NCI-H1092 (cell line): ENCODE measurements at places on chromosomes 5 and 9.
A peak's percentile ranks its signal among the peaks of the same experiment; 100 is the strongest.

DNA sequence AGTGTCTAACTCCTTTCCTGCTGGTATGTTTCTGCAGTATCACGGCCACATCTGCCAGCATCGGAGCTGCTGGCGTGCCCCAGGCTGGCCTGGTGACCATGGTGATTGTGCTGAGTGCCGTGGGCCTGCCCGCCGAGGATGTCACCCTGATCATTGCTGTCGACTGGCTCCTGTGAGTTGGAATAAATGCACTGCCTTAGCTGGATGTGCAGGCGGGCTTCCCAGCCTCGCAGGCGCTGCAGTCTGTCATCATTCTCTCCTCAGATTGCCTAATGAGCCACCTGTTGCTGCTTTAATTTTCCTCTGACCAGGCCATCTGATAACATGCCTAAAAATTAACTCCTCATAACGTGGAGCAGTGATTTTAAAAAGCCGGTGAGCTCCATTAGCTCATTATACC lies 79.1 kb upstream of the PLPP6 start:
- no peak for DNase-seq

DNA sequence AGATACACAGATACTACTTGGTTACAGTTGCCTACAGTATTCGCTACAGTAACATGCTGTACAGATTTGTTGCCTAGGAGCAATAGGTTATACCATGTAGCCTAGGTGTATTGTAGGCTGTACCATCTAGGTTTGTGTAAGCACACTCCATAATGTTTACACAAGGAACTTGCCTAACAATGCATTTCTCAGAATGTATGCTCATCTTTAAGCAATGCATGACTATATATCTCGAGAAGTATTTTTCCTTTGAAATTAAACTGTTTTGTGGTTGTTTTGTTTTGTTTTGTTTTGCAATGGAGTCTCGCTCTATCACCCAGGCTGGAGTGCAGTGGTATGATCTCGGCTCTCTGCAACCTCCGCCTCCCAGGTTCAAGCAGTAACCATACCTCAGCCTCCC lies 25.3 kb downstream of the LRRC70 start:
- DNase-seq: no peak

- DNase-seq: no peak
Measured at GRCh38 chr5:173395257-173395932, 67.2 kb upstream of the STC2 start.

DNA sequence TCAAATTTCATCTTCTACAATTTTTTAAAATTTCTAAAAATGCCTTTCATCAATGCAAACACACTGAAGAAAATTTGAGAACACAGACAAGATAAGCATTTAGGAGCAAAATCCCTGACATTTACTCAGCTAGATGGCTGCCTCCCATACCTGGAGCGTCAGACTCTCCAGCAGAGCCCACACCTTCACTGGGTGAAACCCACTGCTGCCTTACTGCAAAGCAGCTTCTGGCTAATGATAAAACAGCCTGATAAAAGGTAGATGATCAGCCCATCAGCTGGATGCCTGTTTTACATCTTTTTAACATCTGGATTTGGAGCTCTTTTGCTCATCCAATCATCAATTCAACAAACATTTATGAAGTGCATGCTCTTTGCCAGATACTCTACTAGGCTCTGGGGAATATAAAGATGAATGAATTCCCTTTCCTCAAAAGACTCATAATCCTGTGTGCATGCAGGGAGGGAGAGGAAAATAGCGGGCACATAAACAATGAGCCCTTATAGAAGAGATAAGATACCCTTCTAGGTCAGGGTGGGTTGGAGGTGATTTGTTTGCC lies 271.2 kb downstream of the SAXO1 start:
- DNase-seq: no peak

- no peak for DNase-seq
Measured at GRCh38 chr9:110027671-110028081, 180.3 kb downstream of the C9orf152 start.

- DNase-seq: no peak
Measured at GRCh38 chr5:122424132-122424531, 112.1 kb downstream of the SNCAIP start.

DNA sequence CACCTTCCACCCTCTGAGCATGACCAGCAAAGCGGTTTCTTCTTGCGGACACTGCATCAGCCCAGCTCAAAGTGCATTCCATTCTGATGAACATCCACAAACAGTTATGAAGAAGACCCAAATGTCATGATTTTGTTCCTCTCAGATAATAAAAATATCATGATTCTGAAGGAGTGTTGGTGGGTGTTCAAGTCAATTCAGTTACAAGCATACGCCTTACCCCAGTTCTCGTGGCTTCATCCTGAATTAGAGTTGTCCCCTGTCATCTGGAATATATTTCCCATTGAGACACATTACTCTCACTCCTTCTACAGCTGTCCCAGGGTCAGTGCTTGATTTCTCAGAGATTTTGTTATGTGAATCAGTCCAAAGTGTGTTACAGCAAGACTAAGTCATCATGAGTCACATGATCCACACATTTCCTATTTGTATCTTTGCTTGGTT lies 325.4 kb downstream of the RFX3 start:
- DNase-seq: no peak

- DNase-seq: no peak
Measured at GRCh38 chr5:6344593-6344989, 33.8 kb downstream of the MED10 start.

- no peak for DNase-seq
Measured at GRCh38 chr5:131525805-131526204, 109.2 kb downstream of the RAPGEF6 start.

GRCh38 chr5:45454114-45454513 lies 242.1 kb downstream of the HCN1 start:
- DNase-seq: peak; percentile 3

- DNase-seq: no peak
Measured at GRCh38 chr5:98993512-98993911, 64.7 kb upstream of the CHD1 start.

GRCh38 chr5:61732369-61732768 lies 400.3 kb downstream of the ZSWIM6 start:
- no peak for DNase-seq

GRCh38 chr5:90888511-90889324 lies 330.1 kb downstream of the ADGRV1 start:
- no peak for DNase-seq

- DNase-seq: no peak
Measured at GRCh38 chr5:137462816-137463520, 36.2 kb downstream of the SPOCK1 start.

GRCh38 chr9:105154723-105155191 lies 89.7 kb upstream of the SLC44A1 start:
- no peak for DNase-seq

GRCh38 chr5:93048858-93049257 lies 532.2 kb downstream of the NR2F1-AS1 start:
- no peak for DNase-seq

DNA sequence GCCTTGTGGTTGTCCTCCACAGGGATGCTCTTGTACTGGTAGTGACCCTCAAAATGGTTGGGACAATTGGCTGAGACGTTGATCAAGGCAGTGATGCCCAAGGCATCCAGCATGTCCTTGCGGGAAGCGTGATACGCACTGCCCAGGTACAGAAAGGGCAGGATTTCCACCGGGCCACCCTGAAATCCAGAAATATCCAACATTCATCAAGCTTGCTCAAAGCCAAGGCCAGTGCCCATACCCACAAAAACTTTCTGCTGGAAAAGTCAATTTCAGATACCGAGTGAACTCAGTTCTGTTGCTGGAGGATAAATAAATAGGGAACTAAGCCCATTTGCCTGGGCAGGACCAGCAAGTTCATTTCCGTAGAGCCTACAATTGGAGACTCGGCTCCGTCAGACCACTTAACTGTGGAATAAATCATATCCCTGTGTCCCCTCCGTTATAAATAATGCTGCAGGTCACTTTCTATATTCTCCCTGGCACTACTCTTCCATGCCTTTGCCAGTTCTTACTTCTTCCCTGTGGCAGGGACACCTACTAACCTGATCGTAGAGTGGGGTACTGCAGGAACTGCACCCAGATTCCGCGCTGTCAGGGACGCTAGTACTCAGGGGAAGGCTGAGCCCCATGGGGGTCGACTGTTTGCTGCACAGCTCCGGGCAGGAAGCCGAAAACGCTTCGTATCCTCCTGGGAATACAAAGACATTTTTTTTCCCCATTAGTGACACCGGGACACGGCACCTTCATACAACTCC lies 1.2 kb downstream of the DUSP1 start:
- no peak for DNase-seq

DNA sequence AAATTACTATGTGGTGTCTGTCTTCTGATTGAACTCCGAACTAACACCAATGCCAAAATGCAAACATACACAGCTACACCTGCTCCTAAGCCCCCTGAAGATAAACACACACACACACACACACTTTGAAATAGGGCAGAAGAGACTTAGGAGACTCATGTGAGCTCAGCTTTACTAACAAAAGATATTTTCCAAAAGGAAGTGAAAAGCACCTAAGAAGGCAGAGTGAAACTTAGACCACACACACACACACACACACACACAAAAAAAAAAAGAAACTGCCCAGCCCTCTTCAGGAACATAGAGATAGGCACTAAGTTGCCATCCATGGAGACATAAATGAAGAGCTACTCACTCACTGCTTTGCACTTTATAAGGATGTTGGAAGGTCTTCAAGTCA lies 45.2 kb upstream of the APC start:
- no peak for DNase-seq

DNA sequence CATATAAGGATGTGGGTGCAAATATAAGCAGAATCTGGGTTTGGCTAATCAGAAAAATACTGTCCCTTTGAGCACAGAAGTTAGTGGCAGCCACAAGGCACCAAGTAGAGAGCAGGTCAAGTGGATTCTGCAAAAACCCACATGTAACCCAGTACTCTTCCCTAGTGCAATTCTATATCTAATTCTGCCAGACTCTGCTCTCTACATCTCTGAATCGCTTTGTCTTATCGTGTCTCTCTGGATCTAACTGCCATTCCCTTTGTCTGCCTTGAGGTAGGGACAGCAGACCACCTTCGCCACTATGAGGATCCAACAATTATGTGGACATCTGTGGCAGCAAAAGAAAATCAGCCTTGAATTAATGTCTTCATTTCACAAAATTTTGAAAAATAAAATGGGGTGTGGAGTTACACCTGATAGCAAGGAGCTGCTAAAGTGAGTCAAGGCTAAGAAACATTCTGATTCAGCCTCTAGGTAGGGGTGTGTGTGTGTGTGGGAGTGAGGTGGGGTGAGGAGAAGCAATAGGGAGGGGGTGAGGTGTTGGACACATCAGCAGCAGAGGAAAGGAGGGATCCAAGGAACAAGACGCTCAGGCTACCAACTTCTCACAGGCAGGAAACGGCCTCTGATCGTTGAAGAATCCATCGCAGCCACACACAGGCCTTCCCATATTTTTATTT lies 33.7 kb upstream of the ZNF366 start:
- DNase-seq: no peak

DNA sequence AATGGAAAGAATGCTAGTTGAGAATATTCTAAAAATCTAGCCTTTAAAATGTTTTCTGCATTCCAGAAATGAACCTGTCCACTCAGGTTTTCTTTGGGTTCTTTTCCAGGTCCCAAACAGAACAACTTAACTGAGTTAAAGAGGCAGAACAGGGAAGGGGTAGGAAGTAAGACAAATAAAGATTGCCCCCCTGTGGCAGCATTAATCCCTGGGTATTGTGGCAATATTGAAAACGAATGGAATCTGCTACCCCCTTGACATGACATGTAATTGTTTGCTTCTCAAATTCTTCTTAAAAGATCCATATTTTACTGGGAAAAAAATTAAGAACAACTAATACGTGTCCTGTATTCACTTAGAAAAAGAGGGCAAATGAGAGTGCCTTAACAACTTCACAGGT lies 9.3 kb upstream of the RBM22 start:
- no peak for DNase-seq

DNA sequence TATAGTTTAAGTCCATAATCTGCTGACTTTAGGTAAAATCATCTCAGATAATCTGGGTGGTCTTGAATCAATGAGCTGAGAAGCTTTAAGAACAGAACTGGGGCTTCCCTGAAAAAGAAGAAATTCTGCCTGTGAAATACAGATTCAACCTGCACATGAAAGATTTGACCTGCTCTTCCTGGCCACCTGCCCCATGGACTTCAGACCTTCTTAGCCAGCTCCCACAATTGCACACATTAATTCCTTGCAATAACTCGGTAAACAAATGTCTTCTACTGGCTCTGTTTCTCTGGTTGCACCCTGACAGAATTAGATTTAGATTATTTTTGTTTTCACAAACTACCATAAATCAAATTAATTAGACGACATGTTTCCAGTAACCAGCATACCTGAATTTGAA lies 2117.9 kb upstream of the C9orf72 start:
- DNase-seq: no peak

GRCh38 chr5:153551537-153552079 lies 61.1 kb downstream of the GRIA1 start:
- no peak for DNase-seq

DNA sequence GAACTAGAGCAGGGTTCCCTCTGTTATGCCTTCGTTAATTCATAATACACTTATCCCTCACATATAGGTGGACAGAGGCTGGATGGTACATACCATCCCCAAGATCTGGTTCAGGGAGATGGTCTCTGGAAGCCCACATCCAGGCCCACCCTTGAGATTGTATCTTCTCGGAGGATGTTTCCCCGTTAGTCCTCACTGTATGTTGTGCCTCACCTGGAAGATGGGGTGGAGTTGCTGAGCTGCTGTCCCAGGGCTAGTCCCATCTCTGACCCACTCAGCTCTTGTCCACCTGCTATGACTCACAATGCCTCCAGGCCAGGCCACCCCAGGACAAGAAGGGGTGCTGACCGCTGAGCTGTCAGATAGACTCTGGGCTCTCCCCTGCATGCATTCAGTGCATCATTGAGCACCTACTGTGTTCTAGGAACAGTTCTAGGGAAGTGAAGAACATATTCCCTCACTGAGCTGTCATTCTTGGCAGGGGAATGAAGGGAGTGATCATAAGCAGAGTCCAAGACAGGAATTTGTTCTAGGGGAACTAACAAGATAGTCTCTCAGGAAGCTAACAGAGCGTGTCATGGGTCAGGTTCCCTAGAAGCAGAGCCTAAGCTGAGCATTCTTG lies at the start of gene CBY3:
Gene CBY3 (minus strand): TSS at position 255 of the 622 bp plus-strand sequence. CDS start 116 bp downstream, at position 139.
- DNase-seq: no peak

DNA sequence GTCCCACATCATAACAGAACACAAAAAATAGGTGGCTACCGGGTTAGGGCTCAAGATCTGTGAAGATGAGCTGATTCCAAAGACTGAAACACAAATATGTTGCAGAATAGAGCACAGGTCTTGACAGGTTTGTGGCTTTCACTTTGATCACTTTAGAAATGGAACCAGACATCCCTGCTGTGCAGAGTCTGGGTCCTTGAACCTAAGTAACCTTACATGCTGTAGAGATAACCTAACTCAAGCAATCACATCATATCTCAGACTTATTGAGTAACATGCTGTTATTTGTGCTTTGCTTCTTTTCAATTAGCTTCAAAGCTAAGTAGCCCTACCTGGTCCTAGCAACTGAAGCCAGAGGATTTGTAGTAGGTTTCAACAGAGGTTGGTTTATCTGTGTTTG lies 24.3 kb downstream of the FBXW2 start:
- DNase-seq: no peak

- no peak for DNase-seq
Measured at GRCh38 chr5:138568061-138568824, 7.0 kb downstream of the HSPA9 start.

- DNase-seq: no peak
Measured at GRCh38 chr9:5536684-5537083, 26.4 kb downstream of the PDCD1LG2 start.

GRCh38 chr5:62596096-62596495 lies 17.5 kb downstream of the LRRC70 start:
- no peak for DNase-seq

GRCh38 chr5:82622711-82623514 lies 344.8 kb upstream of the RPS23 start:
- DNase-seq: no peak

- no peak for DNase-seq
Measured at GRCh38 chr5:124257048-124257447, 489.4 kb downstream of the ZNF608 start.
